ENCODE measurements at places on chromosomes 5 and 9. TPM values are rescaled to one million over a fixed set of nuclear protein-coding genes. Genes with fewer than 3 reads are reported as not detected.

- peak; percentile 58 for DNase-seq
Measured at GRCh38 chr5:82512025-82512424, 233.9 kb upstream of the RPS23 start.

DNA sequence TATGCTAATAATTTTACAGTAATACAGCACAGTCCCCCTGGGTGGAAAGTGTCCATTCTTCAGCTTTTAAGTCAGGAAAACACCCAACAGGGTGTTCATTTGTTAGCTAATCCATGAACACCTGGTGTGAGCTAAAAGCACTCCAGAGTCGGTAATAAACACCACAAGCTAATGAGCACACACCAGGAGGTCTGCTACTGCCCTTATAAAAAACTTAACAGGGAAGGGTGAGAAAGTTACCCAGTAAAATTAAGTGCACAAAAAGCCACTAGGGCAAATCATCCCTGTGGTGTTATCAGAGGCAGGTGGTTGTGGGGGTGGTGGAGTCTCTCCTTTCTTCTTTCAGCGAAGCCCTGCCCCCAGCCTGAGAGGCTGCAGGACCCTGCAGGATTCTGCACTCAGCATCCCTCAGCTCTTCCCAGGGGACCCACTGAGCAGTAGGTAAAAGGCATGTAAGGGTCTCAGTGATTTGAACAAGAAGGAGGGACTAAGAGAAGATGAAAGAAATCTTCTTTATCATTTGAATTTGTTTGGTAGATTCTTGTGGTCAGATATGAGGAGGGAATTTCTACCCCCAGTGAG, 14.4 kb downstream of the GDNF start:
- DNase-seq, result no peak

- DNase-seq, result no peak
Measured at GRCh38 chr5:71475788-71476384, 20.4 kb downstream of the BDP1 start.

DNA sequence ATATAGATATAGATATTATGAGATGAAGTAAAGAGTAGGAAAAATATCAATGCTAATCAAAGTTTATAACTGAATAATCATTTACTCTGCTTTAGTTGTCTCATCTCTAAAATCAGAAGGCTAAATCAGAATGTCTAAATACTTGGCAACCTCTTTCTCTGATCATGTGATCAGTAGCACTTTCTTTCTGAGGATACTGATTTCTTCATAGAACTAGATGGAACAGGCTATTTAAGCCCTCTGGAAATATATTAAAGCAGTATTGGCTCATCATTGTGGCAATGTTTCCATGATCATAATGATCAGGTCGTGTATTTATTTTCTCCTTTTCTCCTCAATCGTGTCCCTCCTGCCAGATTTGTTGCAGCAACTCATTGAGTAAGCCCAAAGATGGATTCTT, 109.7 kb downstream of the KCNN2 start:
- DNase-seq, result no peak

DNA sequence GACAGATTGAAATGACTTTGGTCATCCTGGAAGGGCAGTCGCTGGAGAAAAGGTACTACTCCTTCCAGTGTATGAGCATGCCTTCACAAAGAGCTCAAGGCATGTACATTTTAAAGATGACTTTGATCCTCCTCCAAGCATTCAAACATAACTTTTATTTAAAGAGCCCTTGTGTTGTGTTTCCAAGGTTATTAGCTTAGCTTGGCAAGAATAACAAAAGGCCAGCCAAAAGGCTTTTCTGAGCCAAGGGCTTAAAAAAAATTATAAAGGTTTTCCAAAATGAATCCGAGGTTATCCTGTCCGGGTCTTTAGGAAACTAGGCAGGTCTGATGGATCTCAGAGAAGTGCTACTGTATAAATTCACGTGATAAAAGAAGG, 71.0 kb upstream of the PLPP6 start:
- no peak for DNase-seq

- DNase-seq, result peak; percentile 46
Measured at GRCh38 chr9:2018764-2019558, 3.8 kb downstream of the SMARCA2 start.

- DNase-seq, result no peak
Measured at GRCh38 chr9:111076519-111076918, 38.2 kb upstream of the LPAR1 start.

DNA sequence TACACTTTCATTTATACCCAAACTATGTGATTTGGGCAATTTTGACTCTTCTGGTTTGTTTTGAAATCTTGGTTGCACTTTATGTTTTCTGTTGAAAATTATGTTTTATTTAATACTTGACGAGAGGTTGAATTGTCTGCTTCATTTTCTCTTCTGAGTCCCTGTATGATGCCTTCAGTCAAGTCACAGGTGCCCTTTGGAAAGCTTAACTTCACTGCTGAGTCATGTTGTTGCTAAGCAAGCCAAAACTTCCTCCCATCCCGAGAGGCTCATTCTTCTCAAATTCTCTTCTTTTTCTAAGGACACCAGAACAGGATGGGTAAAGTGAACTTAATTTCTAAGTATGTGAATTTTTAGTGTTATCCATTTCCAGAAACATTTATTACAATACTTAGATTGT, 455.3 kb upstream of the PTGER4 start:
- DNase-seq, result peak; percentile 19

DNA sequence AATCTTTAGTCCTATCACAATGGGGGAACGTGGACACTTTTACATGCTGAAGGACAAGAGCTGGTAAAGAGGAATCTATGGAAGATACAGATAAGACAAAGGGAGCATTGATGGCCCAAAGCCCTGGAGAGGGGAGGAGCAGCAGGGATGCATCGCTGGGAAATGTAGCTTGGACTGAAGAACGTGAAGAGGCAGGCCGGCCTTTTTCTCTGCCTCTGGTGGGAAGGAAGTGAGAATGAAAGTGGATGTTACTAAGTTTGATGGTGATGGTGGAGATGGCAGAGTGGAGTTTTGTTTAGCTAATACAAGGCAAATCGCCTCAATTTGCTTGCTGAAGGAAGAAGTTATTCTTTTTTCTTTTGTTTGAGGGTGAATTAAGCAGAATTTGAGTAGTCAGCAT, 124.6 kb upstream of the TAF11L2 start:
- no peak for DNase-seq

GRCh38 chr5:172902497-172903472, 56.4 kb upstream of the RPL26L1 start:
- no peak for DNase-seq

GRCh38 chr9:134395737-134396257, 69.5 kb downstream of the RXRA start:
- no peak for DNase-seq

DNA sequence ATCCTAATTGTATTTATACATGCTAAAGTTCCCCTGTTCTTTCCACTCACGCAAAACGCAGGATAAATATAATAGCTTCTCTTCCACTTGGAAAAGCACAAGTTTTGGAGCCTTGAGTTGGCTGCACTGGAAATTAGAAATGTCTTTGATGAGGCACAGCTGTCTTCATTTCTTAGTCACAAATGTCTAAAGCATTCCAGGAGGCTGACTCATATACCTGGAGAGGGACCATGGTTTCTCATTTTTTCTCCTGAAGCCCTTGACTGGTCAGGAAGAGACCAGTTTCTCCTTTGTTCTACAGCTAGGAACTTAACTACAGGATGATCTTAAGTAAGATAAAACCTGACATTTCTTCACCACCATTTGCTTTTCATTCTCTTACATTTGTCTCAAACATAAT, 16.2 kb downstream of the MTX3 start:
- no peak for DNase-seq

DNA sequence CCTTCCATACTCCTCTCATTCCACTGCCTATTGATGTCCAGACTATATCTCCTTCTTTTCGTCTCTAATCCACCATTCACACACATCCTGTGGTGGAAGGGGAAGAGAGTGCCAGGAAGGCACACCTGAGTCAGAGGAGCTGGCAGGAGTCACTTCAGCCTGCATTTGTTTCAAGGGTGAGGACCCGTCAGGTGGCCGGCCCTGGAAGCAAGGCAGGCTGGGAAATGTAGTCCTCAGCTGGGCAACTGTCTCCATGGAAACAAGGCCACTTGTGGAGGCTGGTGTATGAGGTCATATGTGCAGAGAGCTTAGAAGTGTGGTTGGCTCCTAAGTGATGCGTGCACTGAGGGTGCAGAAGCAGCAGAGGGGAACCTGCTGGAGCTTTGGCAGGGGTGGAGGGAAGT, 278.4 kb downstream of the NSG2 start:
- no peak for DNase-seq

- no peak for DNase-seq
Measured at GRCh38 chr5:123868267-123868666, 356.3 kb downstream of the CSNK1G3 start.

DNA sequence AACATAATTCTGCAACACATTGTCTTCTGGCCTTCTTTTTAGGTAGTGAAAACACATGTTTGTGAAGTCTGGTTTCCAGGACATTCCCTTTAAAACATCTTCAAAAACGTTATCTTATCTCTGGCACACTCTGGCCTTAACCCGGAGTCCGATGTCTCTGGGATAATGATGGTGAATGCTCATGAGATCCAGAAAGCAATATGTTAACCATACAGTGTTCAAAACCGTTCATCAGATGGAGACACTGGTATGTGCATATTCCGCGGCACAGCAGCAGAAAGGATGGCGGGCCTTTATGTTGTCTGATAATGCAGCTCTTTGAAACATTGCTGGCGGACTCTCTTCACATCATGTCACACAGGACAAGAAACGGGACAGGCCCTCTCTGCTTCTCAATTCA, 605.2 kb downstream of the CCDC171 start:
- no peak for DNase-seq

DNA sequence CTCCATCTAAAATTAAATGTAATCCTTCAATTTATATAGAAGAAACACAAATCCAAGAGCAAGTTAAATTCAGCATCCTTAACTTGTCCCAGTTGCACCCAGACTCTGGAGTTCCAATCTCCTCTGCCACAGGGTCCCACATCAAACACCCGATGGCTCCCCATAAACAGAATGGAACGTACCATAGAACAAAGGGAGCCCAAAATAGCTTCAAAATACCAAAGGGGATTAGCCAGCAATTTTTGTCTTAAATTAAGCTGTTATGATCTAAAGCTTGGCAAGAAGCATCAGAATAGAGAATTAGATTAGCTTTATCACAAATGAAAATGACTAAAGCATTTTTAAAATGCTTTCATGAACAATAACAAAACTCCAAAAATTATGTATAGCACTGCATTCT, 112.8 kb downstream of the FANCC start:
- DNase-seq, result no peak

DNA sequence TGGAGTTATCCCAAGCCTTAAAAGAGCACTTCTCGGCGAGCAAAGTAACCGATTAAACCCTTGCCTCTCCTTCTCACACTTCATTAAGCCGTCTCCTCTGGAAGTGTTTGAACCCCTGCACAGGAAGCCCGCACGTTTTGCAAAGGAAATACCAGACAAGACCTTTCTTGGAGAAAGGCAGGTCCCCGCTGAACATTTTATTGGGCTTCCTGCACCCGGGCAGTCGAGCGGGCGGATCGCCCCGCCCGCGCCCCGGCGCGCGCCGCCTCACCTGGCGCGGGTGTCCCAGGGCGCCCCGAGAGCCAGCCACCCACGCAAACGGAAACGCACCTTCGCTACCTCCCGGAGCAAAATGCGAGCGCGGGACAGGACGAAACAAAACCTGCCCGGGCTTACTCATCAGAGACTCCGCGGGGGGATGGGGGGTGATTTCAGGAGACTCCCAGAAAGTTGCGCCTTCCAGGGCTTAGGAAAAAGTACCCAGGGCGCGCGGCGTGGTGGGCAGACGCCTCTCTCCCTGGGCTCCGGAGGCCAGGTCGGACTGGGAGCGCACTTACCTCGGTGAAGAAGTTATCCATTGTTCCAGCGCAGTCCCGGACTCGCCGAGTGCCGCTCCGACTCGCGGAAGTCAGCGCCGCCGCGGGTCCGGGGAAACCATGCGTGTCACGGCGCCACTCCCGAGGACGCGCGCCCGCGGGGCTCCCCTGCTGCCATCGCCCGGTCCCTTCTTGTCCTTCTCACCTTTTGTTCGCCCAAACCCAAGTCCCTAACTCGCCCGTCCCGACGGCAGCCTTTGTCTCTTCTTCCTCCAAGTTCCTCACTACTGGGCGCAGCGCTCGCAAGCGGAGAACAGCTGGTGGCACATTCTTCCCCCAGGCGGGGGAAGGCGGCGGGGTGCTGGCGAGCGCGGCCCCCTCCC, 598 bp downstream of the MYO10 start:
- peak; percentile 58 for DNase-seq

- peak; percentile 16 for DNase-seq
Measured at GRCh38 chr9:14314929-14315874, 1.3 kb upstream of the NFIB start.

GRCh38 chr9:89791754-89792153, 186.9 kb downstream of the GADD45G start:
- no peak for DNase-seq

GRCh38 chr5:87442419-87442818, 29.7 kb upstream of the CCNH start:
- no peak for DNase-seq

GRCh38 chr9:129751841-129752801, 721 bp downstream of the PTGES start:
- DNase-seq, result no peak

GRCh38 chr5:139664727-139665351, 16.7 kb downstream of the CXXC5 start:
- DNase-seq, result no peak

- DNase-seq, result no peak
Measured at GRCh38 chr5:101717721-101718120, 578.4 kb downstream of the SLCO4C1 start.

DNA sequence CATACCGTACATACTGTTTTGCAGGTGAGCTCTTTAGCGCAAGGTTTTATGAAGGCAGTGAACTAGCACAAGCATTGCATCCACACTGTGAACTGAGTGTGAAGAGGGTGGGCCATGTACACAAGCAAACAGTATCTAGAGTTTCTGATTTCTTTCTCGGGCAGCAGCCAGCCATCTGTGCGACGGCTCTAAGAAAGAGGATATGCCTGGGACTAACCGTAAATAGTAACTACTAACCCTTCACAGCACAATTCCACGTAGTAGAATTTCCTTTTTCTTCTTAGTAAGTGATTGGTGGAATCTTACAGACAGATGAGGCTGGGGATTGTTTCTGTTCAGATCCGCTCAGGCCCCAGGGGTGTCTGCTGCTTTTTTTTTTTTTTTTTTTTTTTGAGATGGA, 89.0 kb downstream of the DRD1 start:
- no peak for DNase-seq

GRCh38 chr5:10301842-10302610, 5.7 kb downstream of the CMBL start:
- no peak for DNase-seq

DNA sequence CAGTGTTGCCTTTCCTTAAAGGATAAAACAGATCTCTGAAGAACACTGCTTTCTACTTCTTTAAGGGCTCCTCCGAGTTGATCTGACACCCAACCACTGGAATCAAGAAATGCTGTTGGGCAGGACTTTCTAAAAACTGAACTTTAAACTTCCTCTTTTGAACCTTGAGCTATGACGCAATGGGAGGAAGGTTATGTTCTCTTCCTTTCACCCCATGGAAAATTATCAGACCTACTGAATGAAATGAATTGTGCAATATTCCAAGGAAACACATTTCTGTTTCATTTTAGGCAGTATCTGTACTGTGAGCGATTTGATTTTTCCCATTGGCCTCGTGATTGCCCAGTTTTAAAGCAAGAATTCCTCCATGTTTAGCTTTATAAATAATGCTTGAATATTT, 206.0 kb upstream of the PRR16 start:
- DNase-seq, result no peak

NEUROG1 gene
- total RNA-seq, result not detected

TAS2R1 gene
- total RNA-seq, result not detected

DDX4 gene
- total RNA-seq, result 0.31 TPM

ANKRD33B gene
- total RNA-seq, result 2.5 TPM

AGTPBP1 gene
- total RNA-seq, result 37.6 TPM

LECT2 gene
- not detected for total RNA-seq

NR6A1 gene
- total RNA-seq, result 1.8 TPM

DAB2IP gene
- total RNA-seq, result 0.35 TPM

LHX6 gene
- 0.10 TPM for total RNA-seq

PDCD1LG2 gene
- total RNA-seq, result 0.10 TPM
